ENCODE measurements at places on chromosomes 7 and 10.

GRCh38 chr7:36287371-36288241, 102.1 kb upstream of the ANLN start:
- no peak for DNase-seq

DNA sequence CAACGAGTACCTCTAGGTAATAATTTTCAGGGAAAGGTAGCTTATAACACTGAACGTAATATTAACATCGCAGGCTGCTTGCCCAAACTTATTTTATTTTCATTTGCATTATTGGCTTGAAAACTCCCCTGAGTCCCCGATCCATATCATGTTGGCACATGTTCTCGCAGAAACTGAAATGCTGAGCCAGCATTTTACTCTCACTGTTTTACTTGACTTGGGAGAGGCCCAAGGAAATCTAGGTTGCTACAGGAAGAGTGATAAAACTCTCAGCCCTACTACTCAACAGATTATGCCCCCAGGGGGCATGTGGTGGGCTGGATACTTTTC, 183.5 kb upstream of the HABP2 start:
- DNase-seq: no peak

GRCh38 chr10:71995887-71996575, 31.8 kb downstream of the CHST3 start:
- no peak for DNase-seq

DNA sequence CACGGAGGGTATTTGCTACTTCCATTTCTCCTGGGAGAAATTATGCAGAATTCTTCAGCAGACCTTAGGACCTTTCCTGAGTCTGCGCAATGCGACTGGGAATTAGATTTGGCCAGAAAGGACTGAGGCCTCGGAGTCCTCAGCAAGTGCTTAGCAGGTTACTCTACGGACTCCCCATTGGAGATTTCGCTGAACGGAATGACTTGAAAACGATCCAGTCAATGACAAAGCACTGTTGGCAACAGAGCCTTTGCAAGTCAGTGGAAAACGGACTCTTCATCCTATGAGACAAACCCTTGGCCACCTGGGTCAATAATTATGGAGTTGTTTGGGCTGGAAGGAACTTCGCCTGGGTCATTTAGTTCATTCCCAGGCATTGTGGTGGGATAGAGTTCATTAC, 107.4 kb downstream of the FAM204A start:
- DNase-seq: no peak

- DNase-seq: no peak
Measured at GRCh38 chr7:146414373-146414772, 297.8 kb downstream of the CNTNAP2 start.
